Prostate gland (tissue), 2 donors: ENCODE measurements at places on chromosomes 11 and 22.

- no peak for DNase-seq
These were observed 42.4 kb downstream of the PITPNB start for GRCh38 chr22:27876684-27877083.

DNA sequence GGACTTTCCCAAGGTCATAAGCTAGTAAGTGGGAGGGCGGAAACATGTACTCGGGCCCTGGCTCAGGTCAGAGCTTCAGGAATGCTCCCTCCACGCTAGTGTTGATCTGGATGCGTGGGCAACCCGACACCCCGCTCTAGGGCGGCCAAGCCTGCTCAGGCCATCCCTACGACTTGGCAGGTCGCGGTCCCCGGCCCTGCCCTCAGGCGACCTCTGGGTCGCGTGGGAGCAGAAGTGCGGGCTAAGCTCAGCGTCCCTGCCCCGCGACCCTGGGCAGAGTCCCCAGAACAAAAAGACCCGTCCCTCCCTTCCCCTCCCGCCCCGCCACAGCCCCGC, 781 bp upstream of the TEF start:
- peak; percentile 68 for DNase-seq

GRCh38 chr11:28472904-28473303, 364.7 kb downstream of the METTL15 start:
- DNase-seq: no peak

GRCh38 chr11:134539285-134539684, 127.2 kb upstream of the B3GAT1 start:
- no peak for DNase-seq

- no peak for DNase-seq
These were observed 1.1 kb upstream of the PLXNB2 start for GRCh38 chr22:50308597-50308935.

- no peak for DNase-seq
These were observed 58.1 kb upstream of the CEP295 start for GRCh38 chr11:93603225-93604007.

DNA sequence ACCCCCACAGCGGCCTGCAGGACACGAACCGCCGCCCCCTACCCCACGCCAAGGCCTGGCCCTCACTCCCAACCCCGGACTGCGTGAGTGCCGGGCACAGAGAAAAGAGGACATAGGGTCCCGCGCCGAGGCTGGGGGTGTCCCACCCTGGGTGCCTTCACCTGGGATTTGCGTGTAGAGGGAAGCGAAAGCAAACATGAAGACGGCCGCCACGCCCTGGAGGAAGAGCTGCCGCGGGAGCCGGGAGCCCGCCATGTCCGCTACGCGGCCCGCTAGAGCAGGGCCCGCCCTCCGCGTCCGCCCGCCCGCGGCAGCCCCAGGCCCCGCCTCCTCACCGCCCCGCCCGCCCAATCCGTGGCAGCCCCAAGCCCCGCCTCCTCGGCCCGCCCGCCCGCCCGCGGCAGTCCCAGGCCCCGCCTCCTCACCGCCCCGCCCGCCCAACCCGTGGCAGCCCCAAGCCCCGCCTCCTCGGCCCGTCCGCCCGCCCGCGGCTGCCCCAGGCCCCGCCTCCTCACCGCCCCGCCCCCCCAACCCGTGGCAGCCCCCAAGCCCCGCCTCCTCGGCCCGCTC, at the start of gene LMF2:
TSS of gene LMF2 (minus strand) at position 282 of the 570 bp plus-strand sequence. CDS start at position 255, 27 bp downstream.
- peak; percentile 85 for DNase-seq

- no peak for DNase-seq
These were observed 95.9 kb downstream of the TIMP3 start for GRCh38 chr22:32897400-32897799.

DNA sequence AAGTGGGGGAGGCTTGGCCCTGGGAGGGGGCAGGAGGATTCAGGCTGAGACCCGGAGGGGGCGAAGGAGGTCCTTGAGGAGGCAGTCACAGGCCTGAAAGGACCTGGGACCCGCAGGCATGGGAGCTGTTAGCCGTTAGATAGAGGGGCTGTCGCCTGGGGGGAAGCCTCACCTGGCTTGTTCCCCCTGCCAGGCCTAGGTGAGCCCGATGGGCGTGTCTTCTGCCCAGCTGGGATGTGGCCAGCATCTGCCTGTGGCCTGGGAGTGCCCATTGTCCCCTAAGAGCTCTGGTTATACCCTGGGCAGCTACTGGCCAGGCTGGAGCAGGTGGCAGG, 1.8 kb upstream of the DUSP8 start:
- peak; percentile 26 for DNase-seq

DNA sequence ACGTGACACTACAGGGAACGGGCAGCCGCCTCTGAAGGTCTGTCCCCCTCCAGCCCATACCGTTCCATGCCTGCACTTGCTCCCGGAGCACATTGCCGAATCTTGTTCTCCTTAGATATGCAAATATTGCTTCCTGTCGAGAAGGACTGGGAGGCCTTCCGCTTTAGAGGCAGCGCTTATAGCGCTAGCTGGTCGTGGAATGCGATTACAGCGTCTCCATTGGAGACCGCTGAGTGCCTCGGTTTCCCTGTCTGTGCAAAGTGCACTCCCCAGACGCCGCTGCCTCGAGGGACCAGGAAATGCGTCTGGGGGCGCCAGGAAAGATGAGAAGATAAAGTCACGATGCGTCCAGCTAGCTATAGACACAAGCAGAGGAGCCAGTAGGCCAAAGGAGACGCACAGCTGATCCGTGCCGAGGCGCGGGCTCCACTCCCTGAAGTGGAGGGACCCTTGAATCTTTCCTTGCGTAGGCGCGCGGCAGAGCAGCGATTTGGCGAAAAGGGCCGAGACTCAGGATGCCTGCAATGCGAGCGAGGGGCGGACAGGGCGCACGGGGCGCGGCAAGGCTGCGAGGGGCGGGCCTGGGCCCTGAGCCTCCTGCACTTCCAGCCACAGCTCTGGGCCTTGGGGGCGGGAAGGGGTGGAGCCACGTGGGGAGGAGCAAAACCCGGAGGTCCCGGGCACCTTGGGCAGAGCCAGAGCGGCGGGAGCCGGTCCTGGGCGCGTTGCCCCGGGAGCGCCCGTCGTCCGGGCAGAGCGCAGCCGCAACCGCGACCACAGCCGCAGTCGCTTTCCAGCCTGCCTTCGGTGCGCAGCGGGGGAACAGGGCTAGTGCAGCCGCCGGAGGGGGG, at the start of gene RASSF10:
TSS of gene RASSF10 (plus strand) at position 692 of the 851 bp plus-strand sequence. CDS start 261 bp downstream, outside the sequence.
- DNase-seq: peak; percentile 85

DNA sequence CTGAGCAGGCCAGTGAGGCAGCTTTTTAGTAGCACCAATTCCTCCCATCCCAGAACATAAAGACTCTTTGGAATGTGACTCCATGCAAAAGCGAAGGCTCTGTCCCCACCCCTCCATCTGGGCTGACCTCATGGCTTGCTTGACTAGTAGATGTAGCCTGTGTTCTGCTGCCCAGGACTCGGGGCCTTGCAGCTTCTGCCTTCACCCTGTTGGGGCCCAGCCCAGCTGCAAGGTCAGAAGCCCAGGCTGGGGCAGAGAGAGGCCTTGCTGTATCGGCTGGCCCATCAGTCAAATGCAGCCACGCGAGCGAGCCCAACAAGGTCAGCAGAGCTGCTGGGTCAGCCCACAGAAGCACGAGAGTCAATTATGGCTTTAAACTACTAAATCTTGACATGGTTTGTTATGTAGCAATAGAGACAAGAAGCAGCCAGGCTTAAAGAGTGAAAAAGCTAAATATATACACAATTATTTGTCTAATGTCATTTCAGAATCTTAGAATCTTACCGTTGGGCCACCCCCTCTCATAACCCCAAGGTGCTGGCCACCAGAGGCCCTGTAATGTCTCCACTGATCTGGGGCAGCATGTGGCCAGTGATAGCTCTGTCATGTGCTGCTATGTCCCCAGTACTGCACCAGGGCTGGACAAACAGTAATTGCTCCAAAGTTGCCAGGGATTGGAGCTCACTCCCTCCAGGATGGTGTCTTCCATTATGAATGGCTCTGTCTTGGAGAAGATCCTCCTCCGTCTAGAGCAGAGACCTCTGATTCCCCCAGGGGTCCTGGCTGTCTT, 10.4 kb upstream of the WNT11 start:
- DNase-seq: no peak

GRCh38 chr11:87466223-87466622, 428.5 kb downstream of the TMEM135 start:
- no peak for DNase-seq

GRCh38 chr11:80727315-80727714, 1286.5 kb upstream of the TENM4 start:
- no peak for DNase-seq

DNA sequence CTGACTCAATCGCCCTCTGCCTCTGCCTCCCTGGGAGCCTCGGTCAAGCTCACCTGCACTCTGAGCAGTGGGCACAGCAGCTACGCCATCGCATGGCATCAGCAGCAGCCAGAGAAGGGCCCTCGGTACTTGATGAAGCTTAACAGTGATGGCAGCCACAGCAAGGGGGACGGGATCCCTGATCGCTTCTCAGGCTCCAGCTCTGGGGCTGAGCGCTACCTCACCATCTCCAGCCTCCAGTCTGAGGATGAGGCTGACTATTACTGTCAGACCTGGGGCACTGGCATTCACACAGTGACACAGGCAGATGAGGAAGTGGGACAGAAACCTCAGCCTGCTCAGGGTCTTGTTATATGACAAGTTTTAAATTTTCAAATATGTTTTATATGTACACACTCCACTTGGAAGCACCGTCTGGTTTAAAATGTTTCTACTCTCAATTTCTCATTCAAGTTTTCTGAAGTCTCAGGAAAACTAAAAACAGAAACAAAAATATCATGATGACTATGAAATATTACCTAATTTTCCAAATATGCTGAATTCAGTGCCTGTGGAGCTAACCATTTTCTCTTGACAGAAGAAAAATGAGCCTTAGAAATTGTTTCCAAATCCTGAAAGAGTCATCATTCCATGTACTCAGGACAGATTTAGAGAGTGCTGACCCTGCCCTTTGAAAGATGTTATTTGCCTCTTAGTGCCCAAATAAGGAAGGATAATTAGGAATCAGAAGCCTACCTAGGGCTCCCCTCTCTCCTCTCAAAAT, 48.8 kb upstream of the TOP3B start:
- DNase-seq: no peak

- no peak for DNase-seq
These were observed 6.2 kb downstream of the MRPL21 start for GRCh38 chr11:68897441-68897840.

- DNase-seq: no peak
These were observed 27.6 kb upstream of the MPEG1 start for GRCh38 chr11:59240322-59240721.

- no peak for DNase-seq
These were observed 14.5 kb downstream of the CSRP3 start for GRCh38 chr11:19187114-19187832.

DNA sequence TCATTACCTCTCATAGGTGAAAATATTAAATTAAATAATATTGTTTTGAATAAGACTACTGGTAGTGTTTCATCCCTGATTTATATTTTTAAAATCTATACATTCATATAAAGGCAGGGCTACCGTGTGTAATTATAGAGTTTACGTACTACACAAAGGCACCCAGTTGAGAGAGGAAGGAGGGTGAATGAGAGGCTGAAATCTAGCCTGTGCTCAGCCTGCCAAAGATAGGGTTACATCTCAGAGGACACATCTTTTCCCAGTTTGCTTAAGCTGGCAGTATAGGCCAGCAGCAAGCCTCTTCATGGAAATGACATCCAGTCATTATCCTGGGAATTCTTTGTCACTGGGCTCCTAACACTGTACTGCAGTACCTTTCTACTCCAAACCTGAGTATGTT, 7.5 kb upstream of the B3GNT6 start:
- no peak for DNase-seq

- DNase-seq: no peak
These were observed 511 bp downstream of the RAC2 start for GRCh38 chr22:37243402-37244113.

DNA sequence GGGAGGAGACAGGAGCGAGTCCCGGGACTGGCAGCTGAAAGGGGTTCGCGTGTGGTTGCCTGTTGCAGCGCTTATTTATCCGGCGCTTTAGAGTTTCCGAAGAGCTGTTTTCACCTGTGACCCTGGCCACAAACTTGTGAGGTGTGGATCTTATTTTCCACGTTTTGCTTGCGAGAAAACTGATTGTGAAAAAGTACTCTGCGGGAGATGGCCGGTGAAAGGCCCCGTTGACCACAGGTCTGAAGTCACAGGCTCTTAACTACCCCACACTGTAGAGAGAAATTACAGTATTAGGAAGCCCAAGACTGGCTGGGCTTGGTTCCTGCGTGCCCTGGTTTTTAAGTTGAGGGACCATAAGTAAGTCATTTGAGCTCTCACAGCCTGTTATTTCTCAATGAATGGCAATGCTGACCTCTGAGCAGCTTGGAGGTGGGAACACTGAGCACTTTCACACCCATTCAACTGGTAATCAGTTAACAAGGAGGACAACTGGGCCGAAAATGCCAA, 379 bp upstream of the RAB38 start:
- no peak for DNase-seq

GRCh38 chr22:27794226-27794625, 7.3 kb downstream of the MN1 start:
- DNase-seq: no peak

GRCh38 chr11:46845440-46845739, 690 bp downstream of the CKAP5 start:
- DNase-seq: no peak

GRCh38 chr11:128497061-128497775, 90.1 kb downstream of the ETS1 start:
- DNase-seq: peak; percentile 66

- DNase-seq: no peak
These were observed 121.2 kb downstream of the SPATA19 start for GRCh38 chr11:133724116-133724515.

DNA sequence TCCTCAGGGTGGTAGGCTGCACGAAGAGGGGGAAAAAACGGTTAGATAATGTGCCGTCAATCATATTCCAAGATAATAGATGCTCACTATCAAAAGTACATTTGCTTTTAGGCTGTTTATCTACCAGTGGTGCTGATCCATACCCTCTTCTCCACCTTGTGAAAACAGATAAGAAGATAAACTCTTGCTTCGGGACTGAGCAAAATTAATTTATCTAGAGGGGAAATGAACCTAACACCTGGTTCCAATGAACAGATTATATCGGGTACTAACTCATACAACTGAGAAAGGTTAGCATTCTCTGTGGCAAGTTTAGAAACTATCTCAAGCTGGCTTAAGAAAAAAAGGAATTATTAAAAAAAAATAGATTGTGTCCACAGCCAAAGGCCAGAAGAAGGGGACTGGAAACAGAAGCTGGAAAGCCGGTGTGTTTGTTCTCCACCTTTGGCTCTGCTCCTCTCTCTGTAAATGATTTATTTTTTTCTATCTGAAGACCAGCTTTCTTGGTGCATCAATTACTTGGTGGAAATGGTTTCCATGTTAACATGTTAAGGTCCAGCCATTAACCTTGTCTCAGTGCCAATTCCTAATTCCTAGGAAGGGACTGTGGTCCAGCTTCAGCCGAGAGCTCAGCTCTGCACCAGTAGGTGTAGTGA, 55.8 kb downstream of the SC5D start:
- DNase-seq: no peak
